ENCODE measurements at places on chromosomes 6 and 20.

DNA sequence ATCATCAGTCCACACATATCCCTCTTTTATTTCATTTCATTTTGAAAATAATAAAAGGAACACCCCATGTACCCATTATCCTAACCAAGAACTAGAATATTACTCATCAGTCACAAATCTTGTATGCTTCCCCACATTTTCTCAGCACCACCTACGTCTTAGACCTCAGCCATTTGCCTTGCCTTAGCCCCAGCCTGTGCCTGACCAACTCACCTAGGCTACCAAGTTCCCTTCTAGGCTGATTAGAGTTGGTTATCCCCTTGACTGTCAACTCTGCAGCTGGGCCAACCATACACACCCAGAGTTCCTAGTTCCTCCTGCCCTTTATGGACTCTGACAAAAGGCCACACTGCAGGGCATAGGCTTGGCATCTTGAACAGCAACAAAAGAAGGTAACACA is 33.4 kb upstream of the IPCEF1 start:
- no peak for DNase-seq

DNA sequence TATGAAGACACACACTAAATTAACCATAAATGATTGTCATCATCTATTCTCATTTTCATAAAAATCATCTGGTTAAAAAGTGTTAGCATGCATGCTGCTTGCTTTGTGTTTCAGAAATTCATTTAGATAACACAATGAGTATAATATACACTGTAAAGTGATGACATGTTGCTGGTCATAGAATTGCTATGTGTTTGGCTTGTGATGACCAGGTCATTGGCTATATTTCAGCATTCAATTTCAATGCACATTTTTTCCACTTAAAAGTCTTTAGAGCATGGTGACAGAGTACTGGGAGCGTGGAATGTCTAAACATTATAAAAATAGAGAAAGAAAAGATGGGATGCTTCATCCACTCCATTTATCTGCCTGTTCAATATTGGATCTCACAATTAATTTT is 1291.1 kb upstream of the MAP3K7 start:
- no peak for DNase-seq

DNA sequence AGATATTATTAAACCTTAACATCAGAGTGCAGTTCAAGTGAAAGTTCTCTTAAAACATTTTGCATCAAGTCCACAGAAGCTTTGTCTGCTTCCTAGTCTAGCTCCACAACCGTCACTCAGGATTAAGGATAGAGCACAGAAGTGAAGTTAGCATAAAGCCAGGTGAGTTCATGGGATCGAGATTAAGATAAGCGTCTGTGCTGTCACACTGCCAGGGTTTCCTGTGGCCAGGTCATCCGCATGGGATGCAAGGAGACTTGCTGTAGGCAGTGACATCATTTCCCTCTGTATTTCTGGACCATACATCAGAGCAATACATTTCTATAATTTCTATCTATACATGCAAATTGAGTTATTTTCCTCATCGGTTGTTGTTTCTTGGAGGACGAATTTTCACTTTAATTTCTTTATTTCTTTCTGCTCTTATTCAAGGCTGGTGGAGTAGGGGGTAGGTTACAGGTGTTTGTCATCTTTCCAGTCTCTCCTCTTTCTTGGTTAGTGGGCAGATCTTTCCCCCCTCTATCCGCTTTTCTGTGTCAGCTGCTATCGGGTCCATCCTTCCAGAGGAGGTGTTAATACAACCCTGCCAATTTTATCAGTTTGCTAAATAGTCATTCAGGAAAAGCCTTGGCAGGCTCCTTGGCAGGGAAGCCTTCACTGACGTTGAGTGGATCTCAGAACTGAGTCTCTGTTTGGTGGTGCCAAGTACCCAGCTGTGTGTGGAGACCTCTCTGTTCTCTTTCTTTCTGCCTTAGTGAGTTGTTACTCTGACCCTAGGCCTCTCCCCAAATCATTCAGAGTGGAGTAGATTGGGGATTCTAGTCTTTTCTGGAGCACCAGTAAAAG is 307.6 kb upstream of the MAP3K7 start:
- no peak for DNase-seq

GRCh38 chr20:63522981-63523611 is 2.5 kb downstream of the PPDPF start:
- DNase-seq: no peak

GRCh38 chr20:9974324-9974723 is 60.5 kb upstream of the ANKEF1 start:
- no peak for DNase-seq

DNA sequence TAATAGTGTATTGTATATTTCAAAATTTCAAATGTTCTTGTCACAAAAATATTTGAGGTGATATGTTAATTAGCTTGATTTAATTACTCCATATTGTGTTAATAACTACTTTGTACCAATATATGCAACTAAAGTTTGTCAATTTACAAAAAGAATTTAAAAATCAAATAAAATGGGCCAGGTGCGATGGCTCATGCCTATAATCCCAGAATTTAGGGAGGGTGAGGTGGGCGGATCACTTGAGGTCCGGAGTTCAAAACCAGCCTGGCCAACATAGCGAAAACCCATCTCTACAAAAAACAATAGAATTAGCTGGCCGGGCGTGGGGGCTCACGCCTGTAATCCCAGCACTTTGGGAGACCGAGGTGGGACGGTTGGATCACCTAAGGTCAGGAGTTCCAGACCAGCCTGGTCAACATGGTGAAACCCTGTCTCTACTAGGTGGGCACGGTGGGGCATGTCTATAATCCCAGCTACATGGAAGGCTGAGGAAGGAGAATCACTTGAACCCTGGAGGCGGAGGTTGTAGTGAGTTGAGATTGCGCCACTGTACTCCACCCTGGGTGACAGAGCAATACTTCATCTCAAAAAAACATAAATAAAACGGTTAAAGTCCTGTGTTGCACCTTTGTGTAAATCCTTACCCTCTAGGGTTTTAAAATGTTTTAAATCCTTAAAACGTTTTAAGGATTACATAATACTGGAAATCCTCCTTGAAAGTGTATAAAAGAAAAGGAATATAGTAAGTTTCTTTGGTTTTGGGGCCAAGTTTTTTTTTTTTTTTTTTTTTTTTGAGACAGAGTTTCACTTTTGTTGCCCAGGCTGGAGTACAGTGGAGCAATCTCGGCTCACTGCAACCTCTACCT is 4.0 kb downstream of the HSPA1B start:
- no peak for DNase-seq

DNA sequence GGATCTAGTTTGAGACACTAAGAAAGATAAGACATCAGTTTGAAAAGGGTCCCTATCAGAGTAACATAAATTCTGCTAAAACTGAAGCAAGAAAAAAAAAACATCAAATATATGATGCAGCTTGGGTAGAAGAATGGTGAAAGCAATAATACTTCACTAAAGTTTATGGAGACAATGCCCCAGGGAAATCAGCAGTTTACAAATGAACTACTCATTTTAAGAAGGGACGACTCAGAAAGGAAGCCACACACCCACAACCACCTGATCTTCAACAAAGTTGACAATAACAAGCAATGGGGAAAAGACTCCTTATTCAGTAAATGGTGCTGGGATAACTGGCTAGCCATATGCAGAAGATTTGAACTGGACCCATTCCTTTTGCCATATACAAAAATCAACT is 143.5 kb downstream of the TPBG start:
- no peak for DNase-seq

- no peak for DNase-seq
Observed at GRCh38 chr6:15824811-15825210, 162.0 kb upstream of the DTNBP1 start.

DNA sequence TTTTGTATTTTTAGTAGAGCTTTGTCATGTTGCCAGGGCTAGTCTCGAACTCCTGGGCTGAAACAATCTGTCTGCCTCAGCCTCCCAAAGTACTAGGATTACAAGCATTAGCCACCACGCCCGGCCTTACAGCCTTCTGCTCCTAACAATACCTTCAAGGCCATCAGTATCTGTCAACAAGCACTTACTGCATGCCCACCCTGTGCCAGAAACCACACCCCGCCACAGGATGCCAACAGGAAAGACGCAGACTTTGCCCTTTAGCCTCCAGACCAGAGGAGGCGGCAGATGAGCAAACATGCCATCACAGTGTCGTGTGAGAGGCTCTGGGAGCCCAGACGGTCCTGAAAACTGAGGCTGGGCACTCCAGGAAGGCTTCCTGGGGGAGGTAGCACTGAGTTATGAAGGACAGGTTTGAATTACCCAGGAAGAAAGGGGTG is 34.7 kb upstream of the TGM3 start:
- no peak for DNase-seq

- DNase-seq: no peak
Observed at GRCh38 chr6:169974663-169975062, 223.2 kb downstream of the ERMARD start.

- DNase-seq: no peak
Observed at GRCh38 chr6:133248241-133249001, 7.3 kb downstream of the EYA4 start.

DNA sequence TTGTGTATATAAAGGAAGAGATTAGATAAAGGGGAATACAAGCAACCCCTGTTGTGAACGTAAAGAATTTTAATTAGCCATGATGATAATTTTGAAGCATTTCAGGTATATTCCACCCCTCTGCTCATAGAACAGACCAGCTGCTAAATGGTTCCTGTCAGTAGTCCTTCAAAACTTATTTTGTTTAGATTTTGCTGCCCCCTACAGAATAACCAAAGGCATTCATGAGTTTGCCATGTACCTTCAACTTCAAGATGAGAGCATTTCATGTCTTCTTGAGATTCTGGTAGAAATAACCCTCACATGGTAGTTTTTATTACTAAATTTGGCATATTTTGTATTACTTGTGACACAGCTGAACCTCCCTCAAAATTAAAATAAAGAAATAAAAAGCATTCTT is 1586.7 kb downstream of the HACE1 start:
- no peak for DNase-seq

DNA sequence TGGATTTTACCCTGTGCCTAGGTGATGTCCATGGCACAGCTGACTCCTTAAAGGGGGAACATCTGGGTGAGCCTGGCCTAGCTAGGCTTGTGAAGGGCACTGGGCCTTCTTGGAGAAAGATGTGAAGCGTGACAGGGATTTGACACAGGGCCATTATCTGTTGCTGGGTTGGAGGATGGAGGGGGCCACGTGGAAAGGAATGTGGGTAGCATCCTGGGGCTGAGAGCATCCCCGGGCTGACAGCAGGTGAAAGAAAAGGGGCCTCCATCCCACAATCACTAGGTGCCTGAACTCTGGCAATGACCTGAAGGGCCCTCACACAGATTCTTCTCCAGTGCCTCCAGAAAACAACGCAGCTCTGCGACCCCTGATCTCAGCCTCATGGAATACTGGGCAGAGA is 124.7 kb downstream of the DTNBP1 start:
- DNase-seq: no peak

GRCh38 chr6:100944644-100945043 is 63.5 kb upstream of the ASCC3 start:
- no peak for DNase-seq

GRCh38 chr6:122352981-122353664 is 46.3 kb upstream of the HSF2 start:
- no peak for DNase-seq

- no peak for DNase-seq
Observed at GRCh38 chr6:158799051-158799792, 19.9 kb downstream of the EZR start.

DNA sequence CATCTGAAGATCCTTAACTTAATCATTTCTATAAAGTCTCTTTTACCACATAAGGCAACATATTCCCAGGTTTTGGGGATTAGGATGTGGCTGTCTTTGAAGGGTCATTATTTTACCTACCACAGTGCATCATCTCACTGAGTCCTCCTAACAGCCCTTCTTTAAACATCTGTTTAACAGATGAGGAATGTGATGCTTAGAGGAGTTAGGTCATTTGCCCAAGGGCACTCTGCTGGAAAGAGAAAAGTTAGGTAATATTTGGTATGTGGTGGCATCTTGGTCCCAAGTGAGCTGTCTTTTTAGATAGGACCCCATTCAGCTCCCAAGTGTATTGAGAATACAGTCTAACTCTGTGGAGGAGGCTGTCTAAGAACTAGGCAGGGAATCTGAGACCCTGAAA is 11.0 kb downstream of the MMP24 start:
- DNase-seq: no peak

GRCh38 chr6:129871221-129871620 is 10.1 kb upstream of the TMEM244 start:
- DNase-seq: no peak

GRCh38 chr6:135901774-135902524 is 50.4 kb downstream of the PDE7B start:
- no peak for DNase-seq

DNA sequence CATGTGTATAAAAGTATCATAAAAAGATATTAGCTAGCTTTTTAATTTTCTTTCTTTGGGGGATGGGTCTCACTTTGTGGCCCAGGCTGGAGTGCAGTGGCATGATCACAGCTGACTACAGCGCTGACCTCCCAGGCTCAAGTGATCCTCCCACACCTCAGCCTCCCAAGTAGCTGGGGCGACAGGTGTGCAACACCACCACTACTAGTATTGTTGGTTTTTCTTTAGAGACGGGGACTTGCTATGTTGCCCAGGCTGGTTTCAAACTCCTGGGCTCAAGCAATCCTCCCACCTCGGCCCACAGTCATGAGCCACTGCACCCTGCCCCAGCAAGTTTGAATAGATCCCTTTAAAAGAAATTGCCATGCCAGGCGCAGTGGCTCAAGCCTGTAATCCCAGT is 6.5 kb downstream of the TCFL5 start:
- DNase-seq: no peak

DNA sequence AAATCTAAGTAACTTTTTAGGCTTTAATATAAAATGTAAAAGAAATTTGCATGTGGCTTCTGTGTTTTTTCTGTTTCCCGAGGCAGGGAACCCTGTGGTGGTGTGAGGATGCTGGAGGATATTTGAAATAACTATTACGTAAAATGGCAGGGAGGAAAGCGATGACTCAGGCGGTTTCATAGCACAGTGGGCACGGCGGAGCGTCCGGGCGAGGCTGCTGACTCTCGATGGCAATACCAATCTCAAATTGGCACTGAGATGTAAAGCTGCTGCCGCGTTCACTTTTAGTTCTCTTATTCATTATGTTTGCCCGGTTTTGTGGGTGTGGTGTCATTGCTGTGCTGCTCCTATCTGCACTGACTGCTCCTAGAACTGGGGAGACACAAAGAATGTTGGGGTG is 254.3 kb downstream of the THBS2 start:
- DNase-seq: no peak

GRCh38 chr6:13183415-13184088 is 144.8 kb downstream of the TBC1D7 start:
- no peak for DNase-seq

- DNase-seq: no peak
Observed at GRCh38 chr20:61734733-61735502, 330.8 kb downstream of the TAF4 start.

- DNase-seq: no peak
Observed at GRCh38 chr6:79399499-79399898, 137.7 kb downstream of the LCA5 start.

GRCh38 chr6:52536424-52536916 is 40.4 kb downstream of the TRAM2 start:
- DNase-seq: no peak

DNA sequence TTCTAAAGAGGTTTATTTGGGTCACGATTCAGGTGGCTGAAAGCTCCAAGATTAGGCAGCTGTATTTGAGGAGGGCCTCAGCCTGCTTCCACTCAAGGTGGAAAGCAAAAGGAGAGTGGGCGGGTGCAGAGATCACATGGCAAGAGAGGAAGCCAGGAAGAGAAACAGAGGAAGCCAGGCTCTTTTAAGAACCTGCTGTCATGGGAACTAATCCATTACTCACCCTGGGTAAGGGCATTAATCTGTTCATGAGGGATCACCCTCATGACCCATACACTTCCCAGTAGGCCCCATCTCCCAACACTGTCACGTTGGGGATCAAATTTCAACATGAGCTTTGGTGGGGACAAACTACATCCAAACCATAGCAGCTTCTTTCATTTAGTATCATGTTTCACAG is 53.9 kb downstream of the DHX35 start:
- DNase-seq: no peak
